Skin of body (tissue), 3 donors: ENCODE measurements at places on chromosomes 3 and 15.

DNA sequence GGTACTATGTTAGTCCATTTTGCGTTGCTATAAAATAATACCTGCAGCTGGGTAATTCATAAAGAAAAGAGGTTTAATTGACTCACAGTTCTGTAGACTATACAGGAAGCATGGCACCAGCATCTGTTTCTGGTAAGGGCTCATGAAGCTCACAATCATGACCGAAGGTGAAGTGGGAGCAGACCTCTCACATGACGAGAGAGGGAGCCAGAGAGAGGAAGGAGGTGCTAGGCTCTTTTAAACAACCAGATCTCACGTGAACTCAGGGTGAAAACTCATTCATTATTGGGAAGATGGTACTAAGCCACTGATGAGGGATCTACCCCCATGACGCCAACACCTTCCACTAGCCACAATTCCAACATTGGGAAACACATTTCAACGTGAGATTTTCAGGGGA, 301.7 kb upstream of the MDFIC2 start:
- no peak for DNase-seq

DNA sequence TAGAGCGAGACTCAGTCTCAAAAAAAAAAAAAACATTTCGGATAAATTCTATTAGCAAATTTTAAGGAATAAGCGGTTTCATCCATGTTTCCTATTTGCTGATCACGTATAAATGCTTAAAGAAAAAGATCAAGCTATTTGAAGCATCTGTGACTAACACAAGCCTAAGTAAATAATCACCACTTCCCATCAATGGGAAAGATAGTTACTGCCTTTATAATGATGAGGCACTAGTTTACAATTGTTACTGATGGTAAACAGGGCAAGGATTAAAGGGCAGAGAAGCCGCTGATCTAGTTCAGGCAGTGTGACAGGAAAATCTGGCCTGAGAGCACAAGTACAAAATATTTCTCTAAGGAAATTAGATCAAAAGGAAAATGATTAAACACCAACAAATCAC, 13.7 kb downstream of the CLPX start:
- no peak for DNase-seq

GRCh38 chr3:24086617-24087404, 141.7 kb downstream of the NR1D2 start:
- DNase-seq: peak; percentile 40

DNA sequence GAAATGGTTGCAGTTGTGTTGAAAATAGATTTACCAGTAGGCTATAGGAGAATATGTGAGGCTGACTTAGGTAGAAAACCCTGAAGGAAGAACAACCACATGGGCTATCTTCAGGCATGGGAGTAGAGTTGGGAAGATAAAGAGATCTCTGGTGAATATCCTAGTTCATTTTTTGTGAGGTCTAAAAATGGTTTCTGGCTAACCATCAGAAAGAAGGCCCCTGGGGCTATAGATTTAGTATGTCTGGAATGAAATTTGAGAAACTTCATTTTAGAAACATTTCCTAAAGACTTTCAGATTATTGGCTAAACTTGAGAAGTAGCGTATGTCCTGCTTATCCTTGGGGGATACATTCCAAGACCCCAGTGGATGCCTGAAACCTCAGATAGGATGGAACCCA, 148.2 kb downstream of the NAALADL2 start:
- peak; percentile 5 for DNase-seq
